ENCODE measurements at places on chromosomes 2 and 18. TPM values are rescaled to one million over a fixed set of nuclear protein-coding genes. Genes with fewer than 3 reads are reported as not detected.

DNA sequence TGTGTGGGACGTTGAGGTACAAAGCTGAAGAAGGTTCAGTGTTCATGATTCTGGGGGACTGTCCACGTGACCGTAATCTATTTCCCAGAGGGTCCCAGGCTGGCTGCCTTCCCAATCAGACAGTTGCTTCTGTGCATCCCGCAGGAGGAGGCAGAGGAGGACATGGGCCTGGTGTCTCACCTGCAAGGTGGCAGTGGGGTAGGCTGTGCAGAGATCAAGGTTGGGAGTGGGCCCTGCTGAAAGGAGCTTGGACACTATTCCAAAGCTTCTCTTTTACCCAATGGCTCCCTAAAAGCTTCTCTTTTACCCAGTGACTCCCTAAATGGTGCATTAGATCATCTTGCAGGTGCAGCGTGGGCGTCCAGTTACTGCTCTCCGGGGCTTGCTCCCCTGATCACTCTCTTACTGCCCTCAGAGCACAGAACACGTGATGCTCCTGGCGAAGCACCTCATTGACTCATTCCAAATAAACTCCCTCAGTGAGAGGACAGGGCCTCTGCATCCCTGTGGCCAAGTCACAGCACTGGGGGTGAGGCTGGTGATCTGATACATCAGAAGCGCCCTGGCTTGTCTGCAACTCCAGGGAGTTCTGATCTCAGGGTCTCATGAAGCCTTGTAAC, 41.5 kb downstream of the RNF144A start:
- DNase-seq, result no peak

The TUBB8B gene
- not detected for total RNA-seq

DNA sequence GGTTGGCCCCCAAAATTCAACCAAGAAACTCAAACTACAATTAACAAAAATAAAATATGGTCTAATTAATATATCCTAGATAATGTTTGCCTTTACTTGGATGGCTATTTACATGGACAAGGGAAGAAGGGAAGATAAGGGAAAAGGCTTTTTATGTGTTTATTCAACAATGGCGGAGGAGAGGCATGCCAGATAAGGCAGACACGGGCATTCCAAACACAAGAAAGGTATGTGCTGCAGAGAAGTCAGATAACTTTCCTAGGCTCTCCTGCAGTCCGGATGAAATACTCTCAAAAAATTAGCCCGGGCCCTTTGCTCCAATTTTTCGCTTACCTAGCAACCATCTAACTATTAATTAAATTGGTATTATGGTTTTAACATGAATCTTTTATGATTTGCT, 5.1 kb upstream of the TTR start:
- DNase-seq, result no peak

GRCh38 chr2:175726223-175726622, 275.8 kb downstream of the LNPK start:
- no peak for DNase-seq

Data from renal cortical epithelial cell (primary cell).